ENCODE measurements at places on chromosomes 2 and 18. TPM values are rescaled to one million over a fixed set of nuclear protein-coding genes. Genes with fewer than 3 reads are reported as not detected.

GRCh38 chr2:166944909-166945308 lies 56.6 kb downstream of the XIRP2 start:
- peaks cover 15% of the 10 kb centered on the region for H3K4me1 ChIP-seq
- no peak overlapping the region for H3K4me3 ChIP-seq
- H3K27ac ChIP-seq, result no peak overlapping the region
- no peaks in the 10 kb centered on the region for H3K27me3 ChIP-seq
- H3K36me3 ChIP-seq, result no peaks in the 10 kb centered on the region

DNA sequence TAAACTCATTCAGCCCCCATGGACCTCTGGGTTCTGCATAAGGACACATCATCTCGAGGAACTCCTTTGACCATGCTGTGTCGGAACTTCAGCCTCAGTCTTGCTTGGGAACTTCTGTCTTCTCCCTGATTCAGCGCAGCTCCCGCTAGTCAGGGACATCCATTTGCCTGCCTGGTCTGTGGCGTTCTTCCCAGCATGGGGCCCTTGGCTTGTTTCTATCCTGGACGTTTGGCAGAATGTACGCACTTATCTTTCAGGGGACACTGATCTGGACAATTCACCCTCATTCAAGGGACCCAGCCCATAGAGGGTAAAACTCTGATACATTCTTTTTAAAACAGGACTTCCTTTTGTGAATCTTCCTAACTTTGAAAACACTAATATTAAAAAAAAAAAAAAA lies 75.8 kb upstream of the WIPF1 start:
- H3K36me3 ChIP-seq, result no peaks in the 10 kb centered on the region
- H3K27ac ChIP-seq, result no peak overlapping the region
- H3K4me1 ChIP-seq, result peaks cover 56% of the 10 kb centered on the region
- no peaks in the 10 kb centered on the region for H3K27me3 ChIP-seq
- no peak for DNase-seq
- H3K4me3 ChIP-seq, result no peak overlapping the region

DNA sequence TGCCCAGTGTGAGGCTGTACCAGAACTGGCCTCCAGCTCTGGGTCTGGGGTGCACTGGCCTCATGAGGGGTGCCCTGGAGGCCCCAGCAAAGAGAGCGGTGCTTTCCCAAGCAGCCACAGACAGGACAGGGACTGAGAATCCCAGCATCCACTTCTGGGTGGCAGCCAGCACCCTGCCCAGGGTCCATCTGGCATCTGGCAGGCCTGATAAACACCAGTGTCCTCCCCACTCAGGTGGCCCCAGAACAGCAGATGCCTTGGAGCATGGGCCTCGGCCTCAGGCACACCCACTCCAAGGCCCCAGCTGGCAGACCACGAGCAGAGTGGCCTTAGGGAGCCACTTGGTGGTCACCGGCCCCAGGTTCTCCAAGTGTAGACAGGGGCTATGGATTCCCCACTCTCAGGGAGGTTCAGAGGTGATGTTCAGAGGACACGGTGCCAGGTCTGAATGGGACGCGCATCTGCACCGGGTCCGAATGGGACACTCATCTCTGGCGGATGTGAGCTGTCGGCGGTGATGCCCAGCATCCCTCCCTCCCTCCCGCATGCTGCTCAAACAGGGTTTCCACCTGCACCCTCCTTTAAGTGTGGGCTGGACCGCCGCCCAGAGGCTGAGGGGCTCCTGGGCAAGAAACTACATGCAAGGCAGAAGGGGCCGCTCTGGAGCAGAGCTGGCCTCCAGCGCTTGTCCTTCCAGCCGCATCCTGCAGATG lies 82.2 kb upstream of the GPC1 start:
- H3K36me3 ChIP-seq, result no peaks in the 10 kb centered on the region
- H3K4me3 ChIP-seq, result no peak overlapping the region
- H3K27ac ChIP-seq, result no peak overlapping the region
- H3K27me3 ChIP-seq, result no peaks in the 10 kb centered on the region

DNA sequence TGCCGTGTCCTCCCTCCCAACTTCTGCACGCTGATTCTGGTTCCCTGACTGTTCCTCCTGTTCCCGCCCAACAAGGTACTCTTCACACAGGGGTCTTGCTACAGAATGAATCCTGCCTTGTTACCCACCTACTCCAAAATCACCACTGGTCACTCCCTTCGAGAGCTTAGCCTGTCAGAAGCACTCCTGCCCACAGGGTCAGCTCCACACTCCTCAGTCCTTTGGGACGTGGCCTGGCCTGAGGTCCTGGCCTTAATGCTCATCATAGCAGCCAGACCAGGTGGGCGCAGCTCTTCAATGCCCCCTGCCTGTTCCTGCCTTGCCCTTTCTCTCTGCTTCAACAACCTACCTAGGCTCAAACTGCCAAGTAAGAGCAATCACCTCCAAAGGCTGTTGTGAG lies 27.8 kb upstream of the ID2 start:
- no peak overlapping the region for H3K27ac ChIP-seq
- no peaks in the 10 kb centered on the region for H3K27me3 ChIP-seq
- no peak overlapping the region for H3K4me3 ChIP-seq
- no peak for DNase-seq
- no peaks in the 10 kb centered on the region for H3K36me3 ChIP-seq
- no peaks in the 10 kb centered on the region for H3K4me1 ChIP-seq

DNA sequence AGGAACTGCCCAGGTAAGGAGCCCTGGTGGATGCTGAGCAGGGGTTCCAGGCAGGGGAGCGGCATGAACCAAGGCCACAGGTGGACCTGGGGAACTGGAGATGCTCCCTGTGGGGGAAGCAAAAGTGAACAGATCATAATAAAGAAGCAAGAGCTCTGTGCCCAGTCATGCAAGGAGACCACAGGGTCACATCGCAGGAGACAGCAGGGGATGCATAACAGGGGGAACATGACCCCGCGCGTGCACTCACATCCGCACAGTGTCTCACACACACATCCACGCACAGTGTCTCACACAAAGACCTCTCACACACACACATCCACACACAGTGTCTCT lies 473.3 kb upstream of the HS6ST1 start:
- no peaks in the 10 kb centered on the region for H3K4me1 ChIP-seq
- no peak overlapping the region for H3K27ac ChIP-seq
- no peaks in the 10 kb centered on the region for H3K36me3 ChIP-seq
- H3K4me3 ChIP-seq, result no peak overlapping the region
- no peaks in the 10 kb centered on the region for H3K27me3 ChIP-seq

DNA sequence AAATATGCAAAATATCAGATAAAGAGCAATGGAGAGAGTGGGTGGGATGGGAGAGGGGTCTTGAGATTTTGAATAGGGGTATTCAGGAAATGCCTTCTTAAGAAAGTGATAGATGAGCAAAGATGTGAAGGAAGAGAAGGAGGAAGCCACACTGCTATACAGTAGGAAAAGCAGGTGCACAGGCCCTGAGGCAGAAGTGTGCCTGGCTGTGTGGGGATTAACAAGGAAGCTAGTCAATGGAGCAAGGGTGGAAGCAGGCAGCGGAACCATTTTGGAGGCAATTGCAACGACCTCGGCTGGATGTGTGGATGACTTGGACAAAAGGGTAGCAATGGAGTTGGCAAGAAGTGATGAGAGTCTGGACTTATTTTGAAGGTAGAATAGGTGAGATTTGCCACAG lies 11.0 kb upstream of the CNGA3 start:
- H3K36me3 ChIP-seq, result no peaks in the 10 kb centered on the region
- peaks cover 4% of the 10 kb centered on the region for H3K4me1 ChIP-seq
- no peak for DNase-seq
- H3K4me3 ChIP-seq, result no peak overlapping the region
- no peak overlapping the region for H3K27ac ChIP-seq

The IFIH1 gene
- 16.6 TPM for total RNA-seq

The PSMA8 gene
- total RNA-seq, result not detected

The AP1S3 gene
- 0.95 TPM for total RNA-seq

DNA sequence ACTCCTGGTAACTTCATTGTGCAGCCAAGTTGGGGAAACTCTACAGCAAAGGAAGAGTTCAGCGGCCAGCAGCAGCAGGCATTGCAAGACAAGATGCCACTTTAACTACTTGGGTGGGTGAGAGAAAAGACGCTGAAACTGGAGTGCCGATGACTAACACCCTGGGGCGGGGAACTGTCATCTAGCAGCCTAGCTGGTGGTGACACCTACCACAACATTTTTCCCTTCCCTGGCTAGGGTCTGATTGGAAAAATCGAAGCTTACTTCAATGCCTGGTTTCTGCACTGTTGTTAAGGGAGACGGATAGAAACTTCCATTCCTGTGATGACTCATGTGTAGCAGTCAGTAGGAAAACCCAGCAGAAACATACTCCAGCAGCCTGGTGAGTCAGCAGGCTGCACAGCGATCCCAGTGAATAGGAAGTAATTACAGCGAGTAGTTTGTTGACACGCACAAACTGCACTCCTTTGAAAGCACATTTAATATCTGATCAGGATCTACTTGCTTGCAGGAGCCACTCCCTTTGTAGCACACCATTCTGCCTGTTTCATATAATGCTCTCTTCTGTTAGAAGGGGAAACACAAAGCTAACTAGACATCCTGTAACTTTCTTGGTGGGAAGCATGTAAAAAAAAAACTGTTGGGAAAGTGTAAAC lies 62.1 kb upstream of the MAPRE2 start:
- peak; percentile 57 for DNase-seq
- no peaks in the 10 kb centered on the region for H3K27me3 ChIP-seq
- no peaks in the 10 kb centered on the region for H3K36me3 ChIP-seq
- H3K4me1 ChIP-seq, result peaks cover 3% of the 10 kb centered on the region

DNA sequence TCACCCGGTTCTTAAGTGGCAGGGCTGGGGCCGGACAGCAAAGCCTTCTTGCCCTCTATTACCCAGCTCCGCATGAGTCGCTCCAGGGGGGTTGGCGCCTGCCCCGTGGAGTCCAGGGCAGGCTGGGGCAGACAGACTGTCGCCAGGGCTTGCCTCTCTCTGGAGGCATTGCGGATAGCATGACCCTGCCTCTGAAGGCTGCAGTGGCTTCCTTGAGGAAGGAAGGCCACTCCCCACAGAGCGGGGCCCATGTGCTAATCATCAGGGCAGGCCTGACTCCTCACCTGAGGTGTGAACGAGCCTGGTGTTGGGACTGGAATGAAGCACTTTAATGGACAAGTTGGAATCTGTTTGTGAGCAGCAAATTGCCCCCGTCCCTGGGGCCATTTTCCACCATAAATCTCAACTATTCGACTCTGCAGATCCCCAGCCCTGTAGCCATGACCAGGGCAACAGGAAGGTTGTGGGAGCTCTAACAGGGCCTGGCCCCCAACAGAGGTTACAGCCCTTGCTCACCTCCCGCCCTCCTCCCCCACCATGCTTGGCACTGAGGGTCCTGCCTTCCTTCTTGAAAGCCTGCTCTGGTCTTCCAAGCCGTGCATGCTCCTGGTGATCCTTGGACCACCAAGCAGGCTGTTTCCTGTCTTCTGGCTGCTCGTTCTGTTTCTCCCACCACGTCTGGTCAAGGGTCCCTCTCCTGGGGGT lies 144.9 kb upstream of the HAAO start:
- DNase-seq, result no peak
- H3K4me3 ChIP-seq, result no peak overlapping the region
- H3K27me3 ChIP-seq, result no peaks in the 10 kb centered on the region
- peaks cover 14% of the 10 kb centered on the region for H3K4me1 ChIP-seq
- H3K36me3 ChIP-seq, result no peaks in the 10 kb centered on the region

- DNase-seq, result no peak
- H3K36me3 ChIP-seq, result no peaks in the 10 kb centered on the region
- no peaks in the 10 kb centered on the region for H3K27me3 ChIP-seq
- H3K27ac ChIP-seq, result no peak overlapping the region
- H3K4me1 ChIP-seq, result no peaks in the 10 kb centered on the region
Measured at GRCh38 chr18:50044402-50044801, 150.5 kb downstream of the MYO5B start.

Measured in thoracic aorta (tissue), 2 donors.